ENCODE measurements at places on chromosomes 11 and 22.

GRCh38 chr22:48528221-48528915 lies 1299.3 kb downstream of the BRD1 start:
- no peaks in the 10 kb centered on the region for H3K36me3 ChIP-seq
- peaks cover 20% of the 10 kb centered on the region for H3K27me3 ChIP-seq
- no peaks in the 10 kb centered on the region for H3K4me1 ChIP-seq
- DNase-seq: no peak

DNA sequence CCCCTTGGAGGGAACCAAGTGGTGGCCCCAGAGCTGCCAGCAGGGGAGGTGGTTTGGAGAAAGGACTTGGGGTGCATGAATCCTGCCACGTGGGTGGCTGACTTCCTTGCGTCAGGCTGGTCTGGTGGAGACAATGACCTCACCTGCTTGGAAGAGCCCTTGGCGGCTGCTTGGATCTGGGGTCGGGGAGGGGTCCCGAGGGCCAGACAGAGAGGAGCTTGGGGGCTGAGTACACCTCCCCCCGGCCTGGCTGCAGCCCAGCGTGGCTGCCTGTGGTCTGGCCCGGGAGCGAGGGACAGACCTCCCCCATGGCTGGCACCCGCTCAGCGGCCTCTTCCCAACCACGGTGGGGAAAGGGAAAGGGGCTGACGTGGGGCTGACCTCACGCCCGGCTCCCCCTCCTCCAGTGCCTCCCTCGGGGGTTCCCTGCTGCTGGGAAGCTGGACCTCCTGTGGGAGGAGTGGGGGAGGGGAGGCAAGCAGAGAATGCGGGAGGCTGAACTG lies 13.8 kb downstream of the LIF start:
- no peaks in the 10 kb centered on the region for H3K27me3 ChIP-seq
- H3K27ac ChIP-seq: no peak overlapping the region
- no peaks in the 10 kb centered on the region for H3K36me3 ChIP-seq
- no peak overlapping the region for H3K4me3 ChIP-seq
- no peaks in the 10 kb centered on the region for H3K4me1 ChIP-seq

DNA sequence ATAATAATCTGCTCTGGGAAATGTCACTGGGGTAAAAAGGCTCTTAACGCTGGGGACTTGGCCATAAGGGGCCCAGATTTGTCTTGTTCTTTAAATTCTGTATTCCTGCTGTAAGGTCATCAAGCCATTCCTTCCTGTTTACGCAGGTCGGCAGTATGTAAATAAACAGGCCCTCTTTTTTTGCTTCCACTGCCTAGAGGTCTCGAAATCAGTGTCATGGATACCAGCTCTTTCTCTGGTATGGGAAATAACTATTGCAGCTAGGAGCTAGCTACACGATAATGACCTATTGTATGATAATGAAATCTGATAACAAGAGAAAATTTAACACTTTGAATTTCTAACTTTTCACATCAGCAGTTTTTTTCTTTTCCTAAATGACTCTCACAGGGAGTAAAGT lies 209.2 kb upstream of the NARS2 start:
- no peaks in the 10 kb centered on the region for H3K27me3 ChIP-seq
- H3K4me3 ChIP-seq: no peak overlapping the region
- H3K4me1 ChIP-seq: no peaks in the 10 kb centered on the region
- H3K27ac ChIP-seq: no peak overlapping the region

DNA sequence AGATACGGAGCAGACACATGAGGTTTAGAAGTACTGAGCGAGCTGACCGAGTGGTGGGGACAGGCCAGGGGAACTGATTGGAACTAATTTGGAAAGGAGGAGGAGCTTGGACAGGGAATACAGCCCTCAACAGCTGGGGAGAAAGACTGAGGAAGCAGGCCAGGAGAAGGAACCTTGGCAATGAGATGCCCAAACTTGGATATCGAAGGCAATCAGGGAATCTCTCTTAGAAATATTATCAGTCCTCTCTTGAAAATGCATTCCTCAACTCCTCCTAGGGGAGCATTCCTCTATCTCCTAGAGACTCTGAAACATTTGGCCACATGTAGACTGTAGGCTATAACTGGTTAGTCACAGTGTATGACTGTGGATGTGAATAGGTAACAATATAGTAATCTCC lies 284.6 kb downstream of the GUCY1A2 start:
- no peak overlapping the region for H3K4me3 ChIP-seq
- no peaks in the 10 kb centered on the region for H3K36me3 ChIP-seq
- no peak for DNase-seq

DNA sequence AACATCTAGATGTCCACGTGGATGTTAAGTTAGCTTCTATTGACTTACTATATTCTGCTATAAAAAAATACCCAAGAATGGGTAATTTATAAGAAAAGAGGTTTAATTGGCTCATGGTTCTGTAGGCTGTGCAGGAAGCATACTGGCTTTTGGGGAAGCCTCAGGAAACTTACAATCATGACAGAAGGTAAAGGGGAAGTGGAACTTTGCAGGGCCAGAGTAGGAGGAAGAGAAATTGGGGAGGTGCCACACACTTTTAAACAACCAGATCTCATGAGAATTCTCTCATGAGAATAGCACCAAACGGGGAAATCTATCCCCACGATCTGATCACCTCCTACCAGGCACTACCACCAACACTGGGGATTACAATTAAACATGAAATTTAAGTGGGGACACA lies 689.3 kb downstream of the METTL15 start:
- H3K27ac ChIP-seq: no peak overlapping the region
- H3K4me3 ChIP-seq: no peak overlapping the region
- H3K36me3 ChIP-seq: no peaks in the 10 kb centered on the region
- H3K27me3 ChIP-seq: no peaks in the 10 kb centered on the region
- H3K4me1 ChIP-seq: no peaks in the 10 kb centered on the region
- no peak for DNase-seq

- H3K27ac ChIP-seq: peak overlapping the region; percentile 76
- DNase-seq: no peak
- H3K27me3 ChIP-seq: no peaks in the 10 kb centered on the region
- peak overlapping the region; percentile 70 for H3K4me3 ChIP-seq
- H3K4me1 ChIP-seq: peaks cover 7% of the 10 kb centered on the region
Measured at GRCh38 chr22:45310331-45310976, 720 bp downstream of the FAM118A start.

GRCh38 chr11:24781288-24781687 lies 284.4 kb downstream of the LUZP2 start:
- H3K36me3 ChIP-seq: no peaks in the 10 kb centered on the region

DNA sequence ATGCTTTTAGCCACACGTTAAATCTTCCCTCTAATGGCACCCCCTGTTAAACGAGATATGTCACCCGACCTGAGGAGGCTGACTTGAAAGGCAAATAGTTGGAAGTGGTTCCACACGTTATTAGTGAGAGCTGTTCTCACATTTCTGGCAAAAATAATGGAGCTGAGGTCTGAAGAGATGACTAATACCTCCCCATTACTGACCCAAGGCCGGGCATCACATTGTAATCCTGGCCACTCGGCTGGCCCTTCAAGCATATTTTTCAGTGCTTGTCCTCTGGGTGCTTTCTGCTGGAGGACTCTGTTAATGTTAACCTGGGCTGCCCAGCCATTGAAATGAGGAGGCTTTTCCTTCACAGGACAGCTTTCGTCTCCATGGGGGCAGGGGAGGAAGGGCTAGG lies 260.0 kb upstream of the CADM1 start:
- H3K4me1 ChIP-seq: no peaks in the 10 kb centered on the region
- H3K36me3 ChIP-seq: no peaks in the 10 kb centered on the region
- DNase-seq: no peak
- H3K27me3 ChIP-seq: peaks cover 27% of the 10 kb centered on the region

DNA sequence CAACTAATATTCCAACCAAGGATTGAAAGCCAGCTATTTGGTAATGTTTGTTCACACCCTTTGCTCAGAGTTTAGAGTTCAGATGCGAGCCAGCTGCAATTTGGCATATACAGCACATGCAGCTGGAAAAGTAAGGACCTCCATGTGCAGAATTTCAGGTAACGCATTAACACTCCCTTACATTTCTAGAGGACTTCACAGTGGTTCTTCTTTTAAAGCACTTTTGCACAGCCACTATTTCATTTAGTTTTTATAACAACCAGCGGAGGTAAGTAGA lies 3.4 kb downstream of the POU2AF3 start:
- H3K36me3 ChIP-seq: no peaks in the 10 kb centered on the region
- peaks cover 5% of the 10 kb centered on the region for H3K4me1 ChIP-seq
- DNase-seq: no peak
- H3K27me3 ChIP-seq: no peaks in the 10 kb centered on the region

DNA sequence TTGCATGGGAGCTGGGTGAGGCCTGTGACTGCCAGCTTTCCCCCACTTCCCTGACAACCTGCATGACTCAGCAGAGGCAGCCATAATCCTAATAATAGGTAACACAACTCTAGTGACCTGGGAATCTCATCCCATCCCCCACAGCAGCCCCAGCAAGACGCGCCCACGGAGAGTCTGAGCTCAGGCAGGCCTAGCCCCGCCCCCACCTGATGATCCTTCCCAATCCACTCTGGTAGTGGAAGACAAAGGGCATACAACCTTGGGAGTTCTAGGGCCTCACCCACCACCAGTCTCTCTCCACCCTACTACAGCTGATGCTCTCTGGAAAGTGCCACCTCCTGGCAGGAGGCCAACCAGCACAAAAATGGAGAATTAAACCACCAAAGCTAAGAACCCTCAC lies 60.3 kb downstream of the CWF19L2 start:
- H3K27ac ChIP-seq: no peak overlapping the region
- no peaks in the 10 kb centered on the region for H3K4me1 ChIP-seq
- no peaks in the 10 kb centered on the region for H3K36me3 ChIP-seq

- H3K27me3 ChIP-seq: no peaks in the 10 kb centered on the region
- no peak overlapping the region for H3K27ac ChIP-seq
- no peaks in the 10 kb centered on the region for H3K36me3 ChIP-seq
- H3K4me1 ChIP-seq: no peaks in the 10 kb centered on the region
Measured at GRCh38 chr11:38246451-38246850, 1648.4 kb upstream of the RAG2 start.

- H3K4me3 ChIP-seq: no peak overlapping the region
- DNase-seq: no peak
- H3K4me1 ChIP-seq: no peaks in the 10 kb centered on the region
- H3K27me3 ChIP-seq: no peaks in the 10 kb centered on the region
- H3K27ac ChIP-seq: no peak overlapping the region
Measured at GRCh38 chr22:19065929-19066328, 56.3 kb downstream of the DGCR2 start.

GRCh38 chr22:40224702-40225101 lies 47.0 kb downstream of the TNRC6B start:
- no peaks in the 10 kb centered on the region for H3K27me3 ChIP-seq
- H3K27ac ChIP-seq: no peak overlapping the region
- peaks cover 7% of the 10 kb centered on the region for H3K36me3 ChIP-seq
- no peak overlapping the region for H3K4me3 ChIP-seq

- H3K4me1 ChIP-seq: peaks cover 3% of the 10 kb centered on the region
- H3K27ac ChIP-seq: no peak overlapping the region
- peaks cover 18% of the 10 kb centered on the region for H3K27me3 ChIP-seq
- H3K36me3 ChIP-seq: no peaks in the 10 kb centered on the region
- H3K4me3 ChIP-seq: no peak overlapping the region
Measured at GRCh38 chr11:36372101-36372771, 76.1 kb downstream of the PRR5L start.

DNA sequence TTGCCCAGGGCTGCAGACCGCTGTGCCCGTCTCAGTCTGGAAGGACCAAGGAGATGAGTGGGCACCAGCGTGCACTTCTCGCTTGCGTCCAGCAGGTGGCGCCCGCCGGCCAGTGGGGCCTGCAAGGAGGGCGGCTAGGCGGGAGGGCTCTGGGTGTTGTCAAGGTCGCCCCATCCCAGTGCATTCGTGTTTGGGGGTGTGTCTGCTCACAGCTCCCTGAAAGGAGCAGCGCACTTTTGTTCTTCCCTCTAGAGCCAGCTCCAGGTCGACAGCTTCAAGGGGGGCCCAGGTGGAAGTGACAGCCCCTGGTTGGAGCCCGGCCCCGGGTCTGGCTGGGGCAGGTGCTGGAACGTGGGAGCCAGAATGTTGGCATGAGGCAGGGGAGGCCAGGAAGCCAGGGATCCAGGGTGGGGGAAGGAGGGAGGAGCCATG lies 23.4 kb upstream of the MPPED1 start:
- H3K27ac ChIP-seq: no peak overlapping the region
- H3K27me3 ChIP-seq: no peaks in the 10 kb centered on the region
- no peak overlapping the region for H3K4me3 ChIP-seq

DNA sequence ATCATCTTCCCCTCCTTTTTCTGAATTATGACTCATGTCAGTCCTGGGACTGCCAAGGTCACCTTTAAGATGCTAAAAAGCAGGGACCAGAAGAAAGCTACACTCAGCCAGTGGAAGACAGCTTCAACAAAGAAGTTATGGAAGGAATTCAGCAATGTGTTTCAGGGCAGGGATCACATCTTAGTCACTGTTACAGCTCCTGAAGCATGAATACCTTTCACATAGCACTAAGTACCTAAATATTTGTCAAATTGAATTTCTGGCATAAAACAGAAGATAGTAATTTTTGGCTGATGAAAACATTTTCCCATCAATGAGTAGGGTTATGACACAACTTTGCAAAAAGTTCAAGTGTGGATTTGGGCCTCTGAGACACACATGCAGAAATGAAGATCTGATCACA lies 5.2 kb downstream of the DDB1 start:
- peaks cover 73% of the 10 kb centered on the region for H3K36me3 ChIP-seq
- no peak for DNase-seq
- H3K4me3 ChIP-seq: no peak overlapping the region
- H3K27me3 ChIP-seq: no peaks in the 10 kb centered on the region
- peaks cover 19% of the 10 kb centered on the region for H3K4me1 ChIP-seq
- no peak overlapping the region for H3K27ac ChIP-seq

DNA sequence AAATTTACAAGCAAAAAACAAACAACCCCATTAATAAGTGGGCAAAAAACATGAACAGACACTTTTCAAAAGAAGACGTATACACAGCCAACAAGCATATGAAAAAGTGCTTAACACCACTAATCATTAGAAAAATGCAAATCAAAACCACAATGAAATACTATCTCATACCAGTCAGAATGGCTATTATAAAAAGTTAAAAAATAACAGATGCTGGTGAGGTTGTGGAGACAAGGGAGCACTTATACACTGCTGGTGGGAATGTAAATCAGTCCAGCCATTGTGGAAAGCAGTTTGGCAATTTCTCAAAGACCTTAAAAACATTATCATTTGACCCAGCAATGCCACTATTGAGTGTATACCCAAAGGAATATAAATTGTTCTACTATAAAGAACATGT lies 72.3 kb downstream of the BBOX1 start:
- H3K27me3 ChIP-seq: no peaks in the 10 kb centered on the region
- no peak overlapping the region for H3K27ac ChIP-seq
- no peaks in the 10 kb centered on the region for H3K36me3 ChIP-seq
- DNase-seq: no peak
- no peak overlapping the region for H3K4me3 ChIP-seq
